ENCODE measurements at places on chromosomes 11 and 22.

DNA sequence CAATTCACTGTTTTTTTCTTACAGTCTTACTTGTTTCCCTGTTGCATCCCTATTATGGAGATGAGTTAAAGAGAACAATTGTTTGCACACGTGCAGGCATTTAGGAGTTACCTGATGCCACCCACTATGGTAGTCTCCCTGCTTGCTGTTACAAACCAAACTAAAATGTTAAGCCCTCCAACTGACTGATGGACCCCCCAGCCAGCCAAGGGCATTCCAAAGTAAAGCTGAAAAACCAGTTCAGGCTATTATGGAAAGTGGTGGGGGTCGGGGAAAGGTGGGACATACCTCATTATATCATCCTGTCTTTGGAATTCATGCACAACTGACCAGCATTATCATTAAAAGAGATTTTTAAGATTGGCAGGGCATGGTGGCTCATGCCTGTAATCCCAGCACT, 47.0 kb upstream of the GNAZ start:
- DNase-seq: no peak

GRCh38 chr11:112523477-112523876, 262.8 kb upstream of the PLET1 start:
- DNase-seq: no peak

- DNase-seq: no peak
These were observed 74.7 kb upstream of the SESN3 start for GRCh38 chr11:95305705-95306104.

- no peak for DNase-seq
These were observed 348.1 kb downstream of the ETS1 start for GRCh38 chr11:128239306-128239705.

GRCh38 chr11:102929166-102929565, 26.4 kb downstream of the MMP13 start:
- DNase-seq: no peak

GRCh38 chr22:36349726-36350125, 38.0 kb downstream of the MYH9 start:
- DNase-seq: no peak

- no peak for DNase-seq
These were observed 79.0 kb downstream of the AASDHPPT start for GRCh38 chr11:106156290-106156937.

GRCh38 chr11:6418557-6419008, 311 bp downstream of the APBB1 start:
- DNase-seq: no peak

- no peak for DNase-seq
These were observed 53.9 kb downstream of the TRAF6 start for GRCh38 chr11:36456156-36456555.

Data from activated naive CD8-positive, alpha-beta T cell treated with anti-CD3 and anti-CD28 coated beads for 36 hours (primary cell).